ENCODE measurements at places on chromosomes 1 and 21.
A peak's percentile ranks its signal among the peaks of the same experiment; 100 is the strongest.

- no peak for DNase-seq
Measured at GRCh38 chr1:54125386-54126070, 27.3 kb downstream of the CDCP2 start.

DNA sequence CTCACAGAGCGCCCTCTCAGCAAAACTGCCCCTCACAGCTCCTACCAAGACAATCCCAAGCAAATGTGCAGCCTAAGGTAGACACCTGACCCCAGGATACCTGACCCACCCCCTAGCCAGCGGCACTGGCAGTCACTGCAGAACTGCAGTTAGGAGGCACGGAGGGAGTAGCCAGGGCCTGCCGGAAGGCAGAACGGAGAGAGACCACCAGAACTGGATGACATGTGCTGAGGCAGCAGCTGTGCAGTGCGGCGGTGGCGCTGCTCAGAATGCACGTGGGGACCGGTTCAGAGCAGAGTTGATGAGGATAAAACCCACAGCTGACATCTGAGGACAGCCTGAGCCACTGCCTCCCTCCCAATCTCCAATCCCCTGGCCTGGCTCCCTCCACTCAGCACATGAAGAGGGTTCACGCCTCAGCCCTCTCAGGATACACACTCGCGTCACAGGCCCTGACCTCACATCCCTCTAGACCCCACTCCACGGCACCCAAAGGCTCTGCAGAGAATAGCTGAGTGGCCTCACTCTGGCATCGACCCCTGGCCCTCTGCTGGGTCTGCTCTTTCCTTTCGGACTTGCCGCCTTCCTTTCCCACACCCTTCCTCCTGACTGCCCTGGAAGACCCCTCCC is 29.6 kb downstream of the UBE2G2 start:
- no peak for DNase-seq

DNA sequence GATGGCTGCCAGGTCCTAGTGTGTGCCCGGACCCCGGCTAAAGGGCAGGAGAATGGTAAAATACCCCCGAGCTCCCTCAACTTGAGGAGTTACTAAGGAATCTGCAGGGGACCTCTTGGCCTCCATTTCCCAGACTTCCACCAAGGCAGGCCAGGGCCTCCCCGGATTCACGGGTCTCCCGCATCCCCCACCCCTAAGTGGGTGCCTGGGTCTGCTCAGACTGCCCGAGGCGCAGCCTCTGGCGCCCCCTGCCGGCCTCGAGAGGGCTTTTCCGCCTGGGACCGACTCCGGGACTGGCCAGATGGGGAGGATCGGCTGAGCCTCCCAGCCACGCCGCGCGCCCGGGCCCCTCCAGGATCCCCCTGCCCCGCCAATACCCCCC is 1.7 kb downstream of the PLEKHG5 start:
- peak; percentile 23 for DNase-seq

GRCh38 chr1:63833363-63834119 is 59.7 kb downstream of the ROR1 start:
- DNase-seq, result no peak

DNA sequence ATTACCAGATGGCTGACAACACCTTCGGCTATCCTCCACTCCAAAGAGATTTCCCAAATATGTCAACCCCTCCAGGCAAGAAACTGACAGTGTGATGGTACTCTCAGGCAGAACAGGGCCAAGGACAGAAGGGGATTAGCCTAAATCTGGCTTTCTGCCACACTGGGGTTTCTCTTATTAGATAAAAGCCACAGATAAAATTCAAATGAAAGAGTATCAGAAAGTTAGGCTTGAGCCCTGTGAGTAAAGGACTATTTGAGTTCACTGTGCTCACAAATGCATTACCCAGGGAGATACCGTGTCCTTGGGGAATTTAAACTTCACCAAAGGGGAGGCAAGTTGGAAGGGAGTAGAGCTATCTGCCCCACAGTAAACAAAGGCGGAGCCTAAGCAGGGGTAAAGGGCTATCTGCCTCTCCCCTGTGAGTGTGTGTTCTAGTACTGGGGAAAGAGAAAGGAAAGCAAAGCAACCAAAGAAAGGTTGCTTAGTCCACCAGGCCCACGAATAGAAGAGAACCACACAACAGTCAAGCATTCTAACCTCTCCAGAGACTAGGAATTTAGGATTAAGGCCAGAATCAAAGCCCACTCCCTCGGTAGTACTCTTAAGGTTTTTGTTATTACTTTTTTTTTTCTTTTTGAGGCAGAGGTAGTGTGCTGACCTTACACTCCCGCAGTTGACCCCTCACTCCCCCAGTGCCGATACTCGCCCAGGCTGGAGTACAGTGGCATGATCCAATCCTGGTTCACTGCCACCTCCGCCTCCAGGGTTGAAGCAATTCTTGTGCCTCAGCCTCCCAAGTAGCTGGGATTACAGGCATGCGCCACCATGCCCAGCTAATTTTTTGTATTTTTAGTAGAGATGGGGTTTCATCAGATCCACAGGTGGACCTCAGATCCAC is 12.7 kb downstream of the TPM3 start:
- no peak for DNase-seq

DNA sequence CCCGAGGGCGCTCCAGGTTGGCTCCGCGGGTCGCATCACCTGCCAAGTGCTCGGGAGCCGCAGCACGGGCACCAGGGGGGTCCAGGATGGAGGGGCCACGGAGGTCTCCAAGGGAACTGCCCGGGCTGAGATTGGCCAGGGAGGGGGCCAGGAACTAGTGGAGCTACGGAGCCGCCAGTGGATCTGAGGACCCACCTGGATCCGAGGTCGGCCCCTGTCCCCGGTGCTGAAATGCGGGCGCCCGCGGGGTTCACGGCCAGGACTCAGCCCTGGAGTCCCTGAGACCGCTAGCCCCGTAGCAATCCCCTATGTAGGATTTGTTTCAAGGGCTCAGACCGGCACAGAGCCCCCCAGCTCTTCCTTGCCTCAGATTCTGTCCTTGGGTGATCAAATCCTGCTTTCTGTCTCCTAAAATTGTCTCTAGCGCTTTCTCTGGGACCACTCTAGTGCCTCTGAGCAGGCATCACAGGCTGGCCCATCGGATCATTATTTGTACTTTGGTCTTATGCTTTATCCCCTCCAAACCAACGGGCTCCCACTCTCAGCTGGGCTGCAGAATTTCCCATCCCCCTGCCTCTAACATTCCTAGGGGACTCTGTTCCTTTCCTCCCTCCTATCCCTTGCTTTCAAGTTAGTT is 27.3 kb downstream of the KIAA2013 start:
- no peak for DNase-seq

DNA sequence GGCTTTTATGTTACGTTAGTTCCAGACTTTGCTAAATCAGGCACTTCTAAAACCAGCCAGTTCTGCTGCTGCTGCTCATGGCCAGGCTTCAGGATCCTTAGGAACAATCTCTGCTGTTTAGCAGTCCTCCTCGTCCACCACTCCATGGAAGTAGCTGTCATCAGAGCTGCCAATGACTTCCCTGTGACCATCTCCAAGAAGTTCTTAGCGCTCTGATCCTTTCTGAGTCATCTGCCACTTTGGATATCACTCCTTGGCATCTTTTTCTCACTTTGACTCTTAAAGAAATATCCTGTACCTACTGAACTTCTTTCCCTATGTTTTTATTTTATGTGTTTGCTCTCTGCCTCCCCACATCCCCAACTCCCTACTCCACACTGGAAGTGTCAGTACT is 14.7 kb upstream of the IRF2BP2 start:
- no peak for DNase-seq

DNA sequence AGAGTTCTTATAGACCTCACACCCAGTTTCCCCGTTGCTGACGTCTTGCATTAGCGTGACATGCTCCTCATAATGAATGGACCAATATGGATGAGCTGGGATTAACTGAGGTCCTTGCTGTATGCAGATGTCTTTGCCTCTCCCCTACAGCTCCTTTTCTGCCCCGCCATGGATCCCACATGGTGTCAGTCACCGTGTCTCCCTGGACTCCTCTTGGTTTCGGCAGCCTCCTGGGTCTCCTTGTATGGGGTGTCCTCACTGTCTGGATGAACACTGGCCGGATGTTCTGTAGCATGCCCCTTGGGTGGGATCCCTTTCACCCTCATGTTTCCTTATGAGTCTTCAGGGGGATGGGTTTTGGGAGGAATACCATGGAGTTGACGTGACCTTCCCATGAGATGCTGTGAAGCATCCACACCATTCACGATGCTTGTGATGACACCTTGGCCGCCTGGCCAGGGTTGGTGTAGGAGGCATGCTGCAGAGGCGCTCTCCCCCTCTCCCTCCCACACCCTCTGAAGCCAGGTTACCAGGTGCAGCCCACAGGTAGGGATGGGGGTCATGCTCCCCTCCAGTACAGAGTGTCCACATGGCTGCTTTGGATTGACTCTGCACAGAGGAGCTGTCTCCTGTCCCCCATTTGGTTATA is 4.4 kb downstream of the GJC2 start:
- no peak for DNase-seq

GRCh38 chr1:5662744-5663126 is 329.5 kb downstream of the NPHP4 start:
- no peak for DNase-seq

GRCh38 chr21:38205940-38206339 is 50.9 kb upstream of the KCNJ15 start:
- no peak for DNase-seq

DNA sequence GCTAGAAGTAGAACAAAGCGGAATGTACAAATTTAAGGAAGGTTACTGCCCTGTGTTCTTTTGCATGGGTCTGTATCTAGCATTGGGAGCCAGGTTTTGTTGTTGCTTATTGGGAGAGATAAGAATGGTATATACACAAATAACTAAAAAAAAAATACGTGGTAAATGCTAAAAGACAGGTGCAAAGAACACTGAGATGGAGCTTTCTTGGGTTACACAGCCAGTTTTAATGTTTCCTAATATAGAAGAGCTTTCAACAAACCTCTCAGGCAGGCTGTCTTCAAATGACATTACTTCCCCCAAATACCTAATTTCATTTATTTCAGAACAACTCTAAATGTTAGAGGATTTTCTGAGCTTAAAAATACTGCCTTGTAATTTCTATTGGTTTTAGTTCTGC is 1.4 kb upstream of the MDM4 start:
- no peak for DNase-seq

- no peak for DNase-seq
Measured at GRCh38 chr1:196661345-196661744, 9.5 kb downstream of the CFH start.

DNA sequence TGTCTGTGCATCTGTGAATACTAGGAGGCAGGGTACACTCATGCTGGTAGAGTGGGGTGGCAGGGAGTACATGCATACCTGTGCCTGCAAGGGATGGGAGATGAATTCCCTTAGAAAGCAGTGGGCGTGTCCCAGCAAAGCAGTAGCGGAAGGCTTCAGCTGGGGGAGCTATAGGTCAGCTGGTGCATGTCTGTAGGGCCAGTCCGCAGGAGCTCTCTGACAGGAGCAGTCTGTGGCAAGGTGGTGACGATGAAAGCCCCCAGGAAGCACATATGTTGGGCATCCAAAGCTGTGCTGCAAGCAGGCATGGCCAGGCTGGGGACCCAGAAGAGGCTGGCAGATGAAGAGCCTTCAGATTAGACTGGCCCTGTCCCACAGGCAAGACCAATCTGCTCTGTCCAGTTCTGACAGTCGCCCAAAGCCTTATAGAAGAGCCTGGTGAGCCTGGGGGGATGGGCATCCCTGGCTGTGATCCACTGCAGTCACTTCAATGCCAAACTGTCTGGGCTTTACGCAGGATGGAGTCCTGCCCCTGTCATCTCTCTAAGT is 1.8 kb upstream of the OR2M4 start:
- no peak for DNase-seq

GRCh38 chr1:79955966-79956365 is 949.4 kb upstream of the ADGRL4 start:
- DNase-seq, result no peak
